ENCODE measurements at places on chromosomes 2 and 18.

DNA sequence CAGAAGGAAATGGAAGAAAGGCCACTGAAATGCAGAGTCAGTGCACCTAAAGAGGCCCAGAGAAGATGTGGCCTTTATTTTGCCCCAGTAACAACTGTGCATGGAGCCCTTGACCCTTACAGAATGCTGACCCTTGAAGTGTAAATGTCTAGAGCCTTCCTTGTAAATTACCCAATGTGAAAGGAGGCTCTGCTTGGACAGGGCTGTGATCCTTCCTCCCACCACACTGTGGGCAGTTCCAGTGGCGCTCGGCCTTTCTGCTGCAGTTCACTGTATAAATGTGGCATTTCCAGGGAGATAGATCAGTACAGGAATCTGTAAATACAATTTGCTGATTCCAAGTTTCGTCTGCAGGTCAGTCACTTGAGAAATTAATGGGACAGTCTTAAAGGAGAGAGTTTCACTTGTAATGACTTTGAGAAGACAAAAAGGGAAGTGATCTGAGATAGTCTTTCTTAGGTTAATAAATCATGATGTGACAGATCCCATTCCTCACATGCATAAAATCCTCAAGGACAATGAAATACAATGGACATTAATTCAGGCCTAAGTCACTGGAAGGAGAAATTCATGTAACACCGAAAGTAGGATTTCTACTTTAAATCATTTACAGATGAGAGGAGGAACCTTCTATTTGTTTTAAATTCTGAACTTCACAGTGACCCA, 133.8 kb upstream of the LMAN1 start:
- no peak for DNase-seq

DNA sequence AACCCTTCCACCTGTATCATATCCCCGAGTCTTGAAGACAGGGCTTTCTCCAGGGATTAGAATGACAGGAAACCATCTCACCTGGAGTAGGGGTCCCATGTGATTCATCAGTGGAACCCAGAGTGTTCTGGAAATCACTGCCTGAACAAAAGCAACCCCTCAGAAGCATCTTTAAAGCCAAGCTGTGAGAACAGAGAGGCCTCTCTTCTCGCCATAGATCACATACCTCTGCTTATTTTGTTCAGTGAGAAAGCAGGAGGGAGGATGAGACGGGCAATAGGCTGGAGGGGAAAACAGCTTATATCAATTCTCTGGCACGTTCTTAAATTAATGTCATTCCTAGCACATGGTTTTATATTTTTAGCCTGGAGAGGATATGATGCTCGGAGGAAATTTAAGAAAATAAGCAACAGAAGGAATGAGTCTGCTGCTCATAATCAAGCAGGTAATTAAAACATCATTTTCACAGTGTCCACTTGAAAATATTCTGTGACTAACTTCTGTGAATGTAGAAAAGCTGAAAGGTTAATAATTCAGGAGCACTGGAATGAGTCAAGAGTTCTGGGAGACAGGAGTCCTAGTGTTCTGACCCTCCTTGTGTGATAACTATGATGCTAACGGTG, 213.6 kb upstream of the SP5 start:
- DNase-seq: no peak

DNA sequence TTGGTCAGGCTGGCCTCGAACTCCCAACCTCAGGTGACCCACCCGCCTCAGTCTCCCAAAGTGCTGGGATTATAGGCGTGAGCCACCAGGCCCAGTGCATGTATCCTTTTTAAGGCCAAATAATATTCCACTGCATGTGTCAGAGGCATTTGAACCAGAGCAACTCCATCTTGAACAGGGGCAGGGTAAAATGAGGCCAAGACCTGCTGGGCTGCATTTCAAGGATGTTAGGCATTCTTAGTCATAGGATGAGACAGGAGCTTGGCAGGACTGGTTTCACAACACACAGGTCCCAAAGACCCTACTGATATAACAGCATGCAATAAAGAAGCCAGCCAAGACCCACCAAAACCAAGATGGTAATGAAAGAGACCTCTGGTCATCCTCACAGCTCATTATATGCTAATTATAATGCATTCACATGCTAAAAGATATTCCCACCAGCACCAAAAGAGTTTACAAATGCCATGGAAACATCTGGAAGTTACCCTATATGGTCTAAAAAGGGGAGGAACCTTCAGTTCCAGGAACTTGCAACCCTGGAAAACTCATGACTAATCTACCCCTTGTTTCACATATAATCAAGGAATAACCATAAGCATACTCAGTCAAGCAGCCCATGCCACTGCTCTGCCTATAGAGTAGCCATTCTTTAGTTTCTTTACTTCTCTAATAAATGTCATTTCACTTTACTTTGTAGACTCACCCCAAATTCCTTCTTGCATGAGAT, 204.6 kb downstream of the RAB3GAP1 start:
- no peak for DNase-seq

- DNase-seq: no peak
Observed at GRCh38 chr2:234579231-234579962, 82.5 kb upstream of the ARL4C start.

- DNase-seq: no peak
Observed at GRCh38 chr2:188517549-188518215, 226.0 kb downstream of the GULP1 start.

DNA sequence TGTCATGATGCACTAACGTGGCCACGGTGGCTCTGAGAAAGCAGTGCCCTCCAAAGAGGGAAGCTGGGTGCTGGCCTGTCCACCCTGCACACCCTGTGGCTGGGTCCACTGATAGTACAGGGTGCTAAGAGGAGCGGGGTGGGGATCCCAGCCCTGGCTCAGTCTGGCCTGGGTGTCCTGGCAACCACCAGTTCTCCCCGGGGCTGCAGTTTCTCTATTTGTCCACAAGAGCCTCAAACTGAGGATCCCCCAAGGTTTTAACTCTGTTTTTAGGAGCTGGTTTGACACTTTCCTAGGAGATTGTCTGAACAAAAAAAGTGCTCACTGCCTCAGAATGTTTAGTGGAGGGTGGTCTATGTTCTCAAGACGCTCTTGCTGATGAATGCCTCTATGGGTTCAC, 29.0 kb downstream of the EDAR start:
- DNase-seq: no peak

GRCh38 chr2:3445891-3446290, 66.4 kb downstream of the TRAPPC12 start:
- DNase-seq: no peak

DNA sequence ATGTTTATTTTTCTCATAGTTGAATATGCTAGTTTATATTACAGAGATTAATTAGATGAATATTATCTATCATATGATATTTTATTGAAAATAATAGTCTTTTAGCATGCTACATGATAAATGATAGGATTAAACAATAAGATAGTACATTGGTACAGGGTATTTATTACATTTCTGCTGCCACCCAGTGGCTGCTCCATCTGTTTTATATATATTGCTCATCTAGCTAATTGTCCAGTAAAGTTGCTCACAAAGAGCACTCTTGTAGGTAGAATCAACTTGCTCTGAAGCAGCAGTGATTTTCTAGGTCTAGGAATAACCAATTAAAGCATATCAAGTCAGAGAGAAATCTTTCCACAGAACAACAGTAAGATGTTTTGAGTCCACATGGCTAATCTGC, 183.3 kb downstream of the ASXL3 start:
- DNase-seq: no peak

DNA sequence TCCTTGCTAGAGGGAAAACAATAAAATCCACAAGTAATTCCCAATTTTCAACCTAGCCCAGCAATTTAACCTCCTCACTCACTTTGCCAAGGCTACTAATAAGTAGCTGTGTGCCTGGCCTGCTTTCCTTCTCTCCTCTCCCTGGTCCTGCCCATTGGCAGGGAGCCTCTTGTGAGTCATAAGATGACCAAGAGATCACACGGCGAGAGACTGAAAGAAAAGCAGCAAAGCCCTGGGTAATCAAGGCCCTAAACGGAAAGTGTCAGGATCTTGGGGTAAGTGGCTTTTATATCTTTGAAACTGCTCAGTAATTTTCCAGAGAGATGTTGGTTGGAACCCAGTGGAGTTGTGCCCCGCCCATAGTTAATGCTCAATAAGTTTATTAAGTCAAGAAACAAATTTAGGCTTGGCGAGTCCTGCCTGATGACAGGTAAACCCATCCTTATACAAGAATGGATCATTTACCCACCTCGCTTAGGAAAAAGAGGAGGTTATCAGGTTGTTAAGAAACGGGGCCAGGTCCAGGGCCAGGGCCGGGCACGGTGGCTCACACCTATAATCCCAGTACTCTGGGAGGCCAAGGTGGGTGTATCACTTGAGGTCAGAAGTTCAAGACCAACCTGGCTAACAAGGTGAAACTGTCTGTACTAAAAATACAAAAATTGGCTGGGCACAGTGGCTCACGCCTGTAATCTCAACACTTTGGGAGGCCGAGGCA, 10.0 kb upstream of the ADAM17 start:
- DNase-seq: no peak

DNA sequence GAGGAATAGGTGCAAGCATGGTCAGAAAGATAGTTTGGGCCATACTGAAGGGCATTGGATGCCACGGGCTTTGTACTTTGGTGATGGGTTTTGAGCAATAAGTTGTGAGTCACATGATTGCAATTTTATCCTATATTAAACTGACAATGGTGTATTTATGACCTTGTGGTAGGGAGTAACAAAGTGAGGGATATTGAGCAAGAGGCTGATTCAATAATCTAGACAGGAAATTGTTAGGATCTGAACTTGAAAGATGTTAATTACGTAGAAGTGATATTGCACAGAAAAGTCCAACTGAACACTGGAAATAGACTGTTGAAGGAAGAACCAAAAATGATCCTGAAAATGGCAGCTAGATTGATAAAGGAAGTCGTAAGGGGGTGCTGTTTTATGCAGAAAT, 46.6 kb upstream of the TCF4 start:
- DNase-seq: no peak
